Hypothalamus (tissue), 51 donors: ENCODE measurements at places on chromosomes 11 and 22.

GRCh38 chr11:88779577-88779976 is 286.2 kb downstream of the GRM5 start:
- no peak for DNase-seq

DNA sequence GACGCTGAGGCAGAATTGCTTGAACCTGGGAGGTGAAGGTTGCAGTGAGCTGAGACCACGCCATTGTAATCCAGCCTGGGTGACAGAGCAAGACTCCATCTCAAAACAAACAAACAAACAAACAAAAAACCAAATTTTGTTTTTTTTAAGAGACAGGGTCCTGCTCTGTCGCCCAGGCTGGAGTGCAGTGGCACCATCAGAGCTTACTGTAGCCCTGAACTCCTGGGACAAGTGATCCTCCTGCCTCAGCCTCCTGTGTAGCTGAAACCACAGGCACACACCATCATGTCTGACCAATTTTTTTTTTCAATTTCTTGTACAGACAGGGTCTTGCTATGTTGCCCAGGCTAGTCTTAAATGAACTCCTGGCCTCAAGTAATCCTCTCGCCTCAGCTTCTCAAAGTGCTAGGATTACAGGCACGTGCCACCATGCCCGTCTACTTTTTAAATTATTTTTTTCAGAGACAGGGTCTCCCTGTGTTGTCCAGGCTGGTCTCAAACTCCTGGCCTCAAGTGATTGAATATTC is 13.2 kb upstream of the PPM1F start:
- DNase-seq: no peak

DNA sequence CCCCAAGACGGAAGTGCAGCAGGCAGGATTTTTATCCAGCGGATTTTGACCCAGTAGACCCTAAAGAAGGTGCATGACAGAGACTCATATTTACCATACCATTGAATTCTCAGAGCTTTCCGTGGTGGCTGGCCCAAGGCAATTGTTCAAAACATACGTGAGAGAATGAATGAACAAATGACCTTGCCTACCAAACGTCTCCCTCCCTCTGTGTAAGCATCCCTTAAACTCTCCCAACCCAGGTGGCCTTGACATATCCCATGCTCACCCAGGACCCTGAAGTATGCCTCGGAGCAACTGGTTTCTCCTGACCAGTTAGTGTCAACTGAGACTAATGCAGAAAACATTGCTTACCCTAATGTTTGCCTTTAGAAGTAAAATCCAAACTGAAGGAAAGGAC is 154.9 kb downstream of the TEAD1 start:
- DNase-seq: no peak

DNA sequence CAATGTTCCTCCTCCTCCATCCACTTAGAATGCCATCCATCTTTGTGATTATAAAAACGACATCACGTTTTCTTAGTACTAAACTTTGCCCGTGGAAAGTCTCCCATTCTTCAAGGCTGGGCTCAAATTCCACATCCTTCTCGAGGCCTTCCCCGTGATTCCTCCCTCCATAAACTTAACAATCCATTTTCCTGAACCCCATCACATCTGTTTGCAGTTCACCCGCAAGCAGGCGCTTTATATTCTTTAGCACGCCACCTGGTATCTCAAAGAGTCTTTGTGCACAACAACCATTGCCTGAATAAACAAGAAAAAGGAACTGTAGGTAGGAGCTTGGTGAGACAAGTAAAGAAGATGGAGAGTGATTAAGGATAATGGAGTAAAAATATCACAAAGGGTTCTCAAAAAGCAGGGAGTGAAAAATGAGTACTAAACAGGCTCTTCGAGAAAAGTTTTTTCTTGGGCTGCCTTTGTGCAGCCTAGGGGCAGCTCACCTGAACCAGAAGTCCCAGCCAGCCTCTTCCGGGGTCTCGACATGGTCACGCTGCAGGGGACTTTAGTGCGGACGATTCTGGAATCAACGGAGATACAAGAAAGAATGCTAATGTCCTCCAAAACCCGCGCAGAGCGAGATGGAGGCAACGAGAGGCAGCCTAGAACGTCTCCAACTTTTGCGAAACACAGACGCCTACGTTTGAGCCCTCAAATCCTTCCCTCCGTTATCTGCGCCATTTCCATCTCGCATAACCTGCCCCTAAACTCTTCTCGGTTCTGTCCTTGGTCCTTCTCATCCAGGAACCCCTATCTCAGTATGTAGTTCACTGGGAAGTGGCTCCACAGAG is 585 bp downstream of the THYN1 start:
- DNase-seq: no peak

DNA sequence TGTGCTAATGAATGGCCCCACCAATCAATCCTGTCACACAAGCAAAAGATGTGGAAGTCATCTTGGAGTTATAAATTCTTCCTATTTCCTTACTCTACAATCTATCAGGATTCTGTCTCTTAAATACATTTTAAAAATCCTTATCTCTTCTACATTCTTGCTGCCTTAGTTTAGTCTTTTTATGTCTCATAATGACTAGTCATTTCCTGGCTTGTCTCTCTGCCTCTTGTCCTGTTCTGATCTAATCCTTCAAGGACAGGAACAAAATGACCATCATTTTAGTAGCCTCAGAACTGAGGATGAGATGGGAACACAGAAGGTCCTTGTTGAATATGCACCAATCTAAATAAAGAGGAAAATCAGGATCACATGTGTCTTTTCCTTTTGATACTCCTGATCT is 56.6 kb upstream of the LIN7C start:
- no peak for DNase-seq

DNA sequence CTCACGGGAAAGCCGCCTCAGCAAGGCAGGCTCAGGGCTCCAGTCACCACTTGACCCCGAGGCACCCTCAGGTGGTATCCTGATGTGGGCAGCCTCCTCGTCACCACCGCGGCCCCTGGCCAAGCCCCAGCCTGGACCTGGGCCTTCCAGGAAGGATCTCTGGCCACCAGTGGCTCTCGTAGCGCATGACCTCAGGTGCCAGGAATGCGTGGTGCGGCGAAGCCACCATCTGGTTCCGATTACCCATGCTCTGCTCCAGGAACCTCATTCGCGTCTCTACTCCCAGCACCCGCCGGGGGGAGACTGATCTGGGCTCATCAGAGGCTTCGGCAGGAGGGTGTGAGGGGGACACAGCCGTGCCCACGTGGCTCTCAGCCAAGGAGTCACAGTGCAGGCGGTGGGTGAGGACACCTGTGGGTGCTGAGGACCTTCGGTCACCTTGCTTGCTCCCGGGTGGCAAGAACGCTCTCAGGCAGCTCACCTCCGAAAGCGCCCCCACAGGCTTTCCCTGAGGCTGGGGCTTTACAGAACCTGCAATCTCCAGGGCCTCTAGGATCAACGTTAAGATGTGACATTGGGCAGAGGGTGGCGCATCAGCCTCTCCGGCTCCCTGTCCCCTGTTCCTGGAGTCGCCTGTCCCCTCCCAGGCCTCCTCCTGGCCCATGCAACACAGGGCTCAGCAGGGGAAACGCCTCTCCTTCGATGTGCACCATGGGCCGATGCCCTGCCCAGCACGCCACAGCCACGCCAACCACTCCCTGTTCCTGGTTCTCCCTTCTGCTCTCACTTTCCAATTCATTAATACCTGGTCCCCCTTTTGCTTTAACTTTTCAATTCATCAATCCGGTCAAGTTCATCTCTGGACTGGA is 39.0 kb downstream of the TBX1 start:
- no peak for DNase-seq

DNA sequence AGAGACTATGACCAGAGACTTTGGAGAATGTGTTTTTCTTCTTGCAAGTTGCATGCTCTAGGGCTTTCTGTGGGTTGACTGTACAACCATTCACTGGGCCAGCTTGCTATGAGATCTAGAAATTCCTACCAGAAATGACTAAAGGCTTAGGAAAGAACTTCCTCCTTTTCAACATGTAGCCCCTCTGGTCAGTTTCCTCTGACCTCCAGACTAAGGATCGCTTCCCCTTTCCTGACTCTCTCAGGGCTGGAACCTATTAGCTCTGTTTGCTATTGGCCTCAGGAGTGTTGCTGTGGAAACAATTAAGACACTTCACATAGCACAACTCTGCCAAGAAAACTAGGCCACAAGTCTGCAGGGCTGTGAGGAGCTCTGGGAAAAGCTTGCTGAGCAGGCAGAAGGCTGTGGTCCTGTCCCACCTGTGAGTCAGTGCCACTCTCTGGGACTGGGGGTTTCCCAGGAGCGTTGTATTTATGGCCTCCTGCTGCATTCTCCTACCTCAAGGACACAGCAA is 10.7 kb downstream of the CRY2 start:
- peak; percentile 50 for DNase-seq

DNA sequence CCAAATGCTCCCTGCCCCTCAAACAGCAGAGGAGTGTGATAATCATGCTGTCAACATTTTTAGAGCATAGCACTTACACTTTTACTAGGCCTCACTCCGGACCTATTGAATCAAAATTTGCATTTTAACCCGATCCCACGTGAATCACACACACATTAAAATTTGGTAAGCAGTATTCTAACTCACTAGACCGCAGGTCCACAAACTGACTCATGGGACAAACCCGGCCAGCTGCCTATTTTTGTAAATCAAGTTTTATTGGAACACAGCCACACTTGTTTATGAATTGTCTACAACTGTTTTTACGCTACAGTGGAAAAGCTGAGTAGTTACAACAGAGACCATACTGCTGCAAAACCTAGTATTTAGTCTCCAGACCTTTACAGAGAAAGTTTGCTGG is 43.3 kb downstream of the SNX19 start:
- DNase-seq: no peak

GRCh38 chr11:25242928-25243327 is 746.1 kb downstream of the LUZP2 start:
- DNase-seq: no peak

DNA sequence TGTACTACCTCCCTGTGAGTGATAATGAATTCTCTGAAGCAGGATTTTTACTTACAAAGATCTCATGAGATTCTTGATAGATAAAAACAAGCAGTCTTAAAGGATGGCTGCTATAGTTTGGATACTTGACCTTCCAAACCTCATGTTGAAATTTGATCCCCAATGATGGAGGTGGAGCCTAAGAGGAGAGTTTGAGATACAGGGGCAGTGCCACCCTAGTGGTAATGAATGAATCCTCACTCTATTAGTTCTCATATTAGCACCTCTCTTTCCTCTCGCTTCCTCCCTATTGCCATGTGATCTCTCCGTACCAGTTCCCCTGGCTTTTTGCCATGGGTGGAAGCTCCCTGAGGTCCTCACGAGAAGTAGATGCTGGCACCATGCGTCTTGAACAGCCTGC is 37.9 kb upstream of the OR8B8 start:
- DNase-seq: no peak

DNA sequence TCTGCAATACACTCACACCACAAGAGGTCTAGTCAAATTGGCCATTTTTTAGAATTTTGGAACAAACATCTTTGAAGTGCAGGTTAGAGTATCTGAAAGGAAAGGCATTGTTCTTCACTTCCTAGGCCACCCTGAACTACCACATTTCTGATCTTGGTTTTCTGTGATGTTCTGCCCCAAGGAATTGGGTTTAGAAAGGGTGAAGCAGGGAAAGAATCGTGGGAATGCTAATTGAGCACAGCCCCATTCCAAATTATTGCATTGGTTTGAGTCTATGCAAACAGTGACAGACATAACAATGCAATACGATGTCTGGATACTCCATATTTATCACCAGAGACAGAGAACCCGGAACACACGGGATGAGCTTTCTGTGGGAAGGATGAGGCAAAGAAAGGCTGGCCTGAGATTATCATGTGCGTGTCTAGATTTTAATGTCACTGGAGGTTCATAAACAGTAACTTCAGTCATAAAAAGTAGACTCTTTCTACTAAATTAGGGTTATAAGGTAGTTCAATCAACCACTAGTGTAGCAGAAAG is 195.3 kb upstream of the BLID start:
- DNase-seq: no peak
